Trophoblast cell (in vitro differentiated cells and primary cell): ENCODE measurements at places on chromosomes 7 and 10.

DNA sequence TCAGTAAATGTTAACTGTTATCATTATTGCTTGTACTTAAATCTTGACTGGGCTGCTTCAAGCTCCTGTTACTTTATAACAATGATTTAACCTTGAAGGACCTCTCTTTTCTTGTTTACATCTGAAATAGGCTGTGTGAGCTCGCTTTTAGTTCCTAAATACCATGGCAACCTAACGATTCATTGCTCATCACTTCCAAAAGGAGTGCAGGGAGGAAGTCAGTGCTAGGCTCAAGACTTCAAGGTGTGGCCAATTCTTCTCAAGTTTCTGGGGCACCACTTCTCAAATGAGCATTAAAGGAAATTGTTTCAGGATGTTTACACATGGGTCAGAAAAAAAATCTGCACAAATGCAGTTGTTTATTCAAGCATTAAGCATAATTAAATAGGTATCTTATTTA lies 284.2 kb downstream of the MTERF1 start:
- no peak overlapping the region for H3K4me3 ChIP-seq
- no peak for DNase-seq
- no peaks in the 10 kb centered on the region for H3K36me3 ChIP-seq
- H3K27me3 ChIP-seq, result no peaks in the 10 kb centered on the region
- no peak overlapping the region for H3K27ac ChIP-seq

DNA sequence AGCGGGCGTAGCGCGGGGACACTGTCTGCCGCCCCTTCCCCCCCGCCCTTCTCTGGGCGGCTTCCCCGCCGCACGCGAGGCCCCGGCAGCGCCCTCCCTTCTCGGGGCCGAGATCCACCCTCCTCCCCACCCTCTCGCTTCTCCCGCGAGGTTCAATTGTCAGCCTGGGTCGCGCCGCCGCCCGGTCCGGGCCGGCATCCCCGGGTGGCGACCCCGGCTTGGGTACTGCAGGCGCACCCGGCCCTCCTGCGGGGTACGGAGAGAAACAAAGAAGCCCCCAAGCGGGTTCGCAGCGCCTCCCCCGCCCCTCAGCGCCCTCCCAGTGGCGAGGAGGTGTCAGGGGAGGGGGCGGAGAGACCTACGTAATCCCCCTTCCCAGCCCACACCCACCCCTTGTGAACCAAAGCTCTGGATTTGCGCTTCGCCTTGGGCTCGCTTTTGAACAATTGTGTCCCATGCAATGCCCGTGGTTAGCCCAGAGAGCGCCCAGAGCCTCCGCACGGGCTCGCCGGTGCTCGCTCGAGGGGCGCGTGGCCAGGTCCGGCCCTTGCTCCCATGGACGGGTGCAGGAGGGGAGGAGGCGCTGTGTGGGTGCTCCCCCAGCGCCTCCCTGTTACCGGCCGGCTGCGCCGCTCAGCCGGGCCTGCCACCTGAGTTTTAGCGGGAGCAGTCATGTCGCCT lies 634 bp downstream of the HECW1 start:
- peaks cover 32% of the 10 kb centered on the region for H3K27me3 ChIP-seq
- no peaks in the 10 kb centered on the region for H3K36me3 ChIP-seq
- peaks cover 14% of the 10 kb centered on the region for H3K4me1 ChIP-seq
- H3K27ac ChIP-seq, result no peak overlapping the region

GRCh38 chr10:26384600-26384999 lies 53.5 kb upstream of the APBB1IP start:
- no peak for DNase-seq
- H3K27me3 ChIP-seq, result no peaks in the 10 kb centered on the region
- peaks cover 5% of the 10 kb centered on the region for H3K36me3 ChIP-seq
- no peak overlapping the region for H3K4me3 ChIP-seq
- H3K27ac ChIP-seq, result no peak overlapping the region

- H3K4me3 ChIP-seq, result no peak overlapping the region
- peaks cover 96% of the 10 kb centered on the region for H3K27me3 ChIP-seq
- no peak for DNase-seq
- H3K27ac ChIP-seq, result no peak overlapping the region
- no peaks in the 10 kb centered on the region for H3K36me3 ChIP-seq
Measured at GRCh38 chr7:27143950-27144780, 684 bp upstream of the HOXA5 start.

DNA sequence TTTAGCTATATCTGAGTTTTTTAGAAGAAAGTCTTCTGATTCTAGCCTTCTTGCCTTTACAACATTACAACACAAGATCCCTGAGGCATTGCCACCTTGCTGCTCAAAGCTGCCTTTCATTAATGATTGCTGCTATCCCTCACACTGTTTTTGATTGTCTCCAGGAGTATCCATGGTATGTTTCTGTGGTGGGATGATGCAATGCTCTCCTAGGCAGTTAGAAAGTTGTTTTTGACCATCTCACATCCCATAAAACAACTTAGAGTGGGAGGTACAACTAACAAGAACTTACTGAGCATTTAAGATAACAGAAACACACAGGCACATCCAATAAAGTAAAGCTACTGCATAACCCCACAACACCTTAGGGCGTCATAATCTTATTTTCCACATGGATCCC lies 1156.0 kb upstream of the LRRTM3 start:
- no peaks in the 10 kb centered on the region for H3K27me3 ChIP-seq
- DNase-seq, result no peak
- H3K36me3 ChIP-seq, result no peaks in the 10 kb centered on the region
- no peaks in the 10 kb centered on the region for H3K4me1 ChIP-seq

DNA sequence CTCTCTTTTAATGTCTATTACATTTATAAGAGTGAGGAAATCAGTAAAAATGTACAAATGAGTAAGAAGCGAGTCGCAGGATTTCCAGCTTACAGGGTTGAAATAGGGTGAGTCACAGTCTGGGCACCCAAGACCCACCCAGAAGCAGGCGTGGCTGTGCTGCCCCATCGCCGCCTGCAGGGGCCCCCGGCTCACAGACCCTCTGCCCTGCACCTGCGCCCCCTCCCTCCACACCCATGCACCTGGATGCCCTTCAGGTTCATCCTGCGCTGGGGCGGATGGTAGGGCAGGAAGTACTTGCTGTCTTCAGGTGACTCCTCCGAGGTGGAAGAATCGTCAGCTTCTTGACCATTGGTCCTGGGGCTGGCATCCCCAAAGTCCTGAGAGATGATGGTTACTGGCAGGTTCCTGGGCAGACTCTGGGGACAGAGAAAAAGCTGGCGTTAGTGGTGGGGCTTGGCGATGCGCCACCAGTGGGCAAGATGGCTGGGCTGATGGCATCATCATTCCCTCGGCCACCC lies 90.2 kb upstream of the GNA12 start:
- H3K27ac ChIP-seq, result no peak overlapping the region
- H3K27me3 ChIP-seq, result no peaks in the 10 kb centered on the region
- H3K4me3 ChIP-seq, result no peak overlapping the region
- peak; percentile 67 for DNase-seq
- no peaks in the 10 kb centered on the region for H3K4me1 ChIP-seq

- H3K4me1 ChIP-seq, result no peaks in the 10 kb centered on the region
- DNase-seq, result no peak
- H3K27me3 ChIP-seq, result no peaks in the 10 kb centered on the region
Measured at GRCh38 chr7:122429926-122430325, 125.4 kb upstream of the FEZF1 start.

- no peak overlapping the region for H3K4me3 ChIP-seq
- H3K36me3 ChIP-seq, result no peaks in the 10 kb centered on the region
- DNase-seq, result no peak
- H3K4me1 ChIP-seq, result peaks cover 7% of the 10 kb centered on the region
- no peak overlapping the region for H3K27ac ChIP-seq
Measured at GRCh38 chr7:33789871-33790630, 115.3 kb upstream of the BMPER start.

DNA sequence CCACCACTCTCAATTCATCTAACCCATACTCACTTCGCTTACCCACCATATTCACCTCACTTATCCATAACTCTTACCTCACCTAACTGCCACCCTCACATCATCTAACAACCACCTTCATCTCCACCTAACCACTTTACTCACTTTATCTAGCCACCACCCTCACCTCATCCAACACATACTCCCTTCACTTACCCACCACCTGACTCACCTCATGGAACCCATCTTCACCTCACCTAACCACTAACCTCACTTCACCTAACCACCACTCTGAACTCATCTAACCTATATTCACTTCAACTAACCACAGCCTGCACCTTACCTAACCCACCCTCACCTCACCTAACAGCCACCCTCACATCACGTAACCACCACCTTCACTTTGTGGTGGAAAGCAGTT lies 84.2 kb downstream of the VIPR2 start:
- H3K27ac ChIP-seq, result no peak overlapping the region
- no peaks in the 10 kb centered on the region for H3K36me3 ChIP-seq
- peaks cover 4% of the 10 kb centered on the region for H3K4me1 ChIP-seq
- no peak for DNase-seq
- no peak overlapping the region for H3K4me3 ChIP-seq

DNA sequence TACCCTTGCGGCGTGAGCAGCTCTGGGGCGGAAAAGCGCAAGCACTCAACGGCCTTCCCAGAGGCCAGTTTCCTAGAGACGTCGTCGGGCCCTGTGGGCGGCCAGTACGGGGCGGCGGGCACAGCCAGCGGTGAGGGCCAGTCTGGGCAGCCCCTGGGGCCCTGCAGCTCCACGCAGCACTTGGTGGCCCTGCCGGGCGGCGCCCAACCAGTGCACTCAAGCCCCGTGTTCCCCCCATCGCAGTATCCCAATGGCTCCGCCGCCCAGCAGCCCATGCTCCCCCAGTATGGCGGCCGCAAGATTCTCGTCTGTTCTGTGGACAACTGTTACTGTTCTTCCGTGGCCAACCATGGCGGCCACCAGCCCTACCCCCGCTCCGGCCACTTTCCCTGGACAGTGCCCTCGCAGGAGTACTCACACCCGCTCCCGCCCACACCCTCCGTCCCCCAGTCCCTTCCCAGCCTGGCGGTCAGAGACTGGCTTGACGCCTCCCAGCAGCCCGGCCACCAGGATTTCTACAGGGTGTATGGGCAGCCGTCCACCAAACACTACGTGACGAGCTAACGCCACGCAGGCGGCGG lies 12.6 kb downstream of the TRIM8 start:
- no peak overlapping the region for H3K27ac ChIP-seq
- peaks cover 49% of the 10 kb centered on the region for H3K36me3 ChIP-seq
- no peaks in the 10 kb centered on the region for H3K27me3 ChIP-seq
- no peak for DNase-seq
- H3K4me1 ChIP-seq, result no peaks in the 10 kb centered on the region
- H3K4me3 ChIP-seq, result no peak overlapping the region

GRCh38 chr7:77788327-77788902 lies 9.8 kb downstream of the TMEM60 start:
- no peak overlapping the region for H3K4me3 ChIP-seq
- H3K27me3 ChIP-seq, result no peaks in the 10 kb centered on the region
- no peak for DNase-seq
- H3K27ac ChIP-seq, result no peak overlapping the region
- no peaks in the 10 kb centered on the region for H3K4me1 ChIP-seq
- peaks cover 2% of the 10 kb centered on the region for H3K36me3 ChIP-seq

- no peaks in the 10 kb centered on the region for H3K4me1 ChIP-seq
- H3K27ac ChIP-seq, result no peak overlapping the region
- no peaks in the 10 kb centered on the region for H3K36me3 ChIP-seq
- no peak for DNase-seq
- H3K4me3 ChIP-seq, result no peak overlapping the region
Measured at GRCh38 chr7:90461219-90461618, 8.2 kb upstream of the PTTG1IP2 start.

DNA sequence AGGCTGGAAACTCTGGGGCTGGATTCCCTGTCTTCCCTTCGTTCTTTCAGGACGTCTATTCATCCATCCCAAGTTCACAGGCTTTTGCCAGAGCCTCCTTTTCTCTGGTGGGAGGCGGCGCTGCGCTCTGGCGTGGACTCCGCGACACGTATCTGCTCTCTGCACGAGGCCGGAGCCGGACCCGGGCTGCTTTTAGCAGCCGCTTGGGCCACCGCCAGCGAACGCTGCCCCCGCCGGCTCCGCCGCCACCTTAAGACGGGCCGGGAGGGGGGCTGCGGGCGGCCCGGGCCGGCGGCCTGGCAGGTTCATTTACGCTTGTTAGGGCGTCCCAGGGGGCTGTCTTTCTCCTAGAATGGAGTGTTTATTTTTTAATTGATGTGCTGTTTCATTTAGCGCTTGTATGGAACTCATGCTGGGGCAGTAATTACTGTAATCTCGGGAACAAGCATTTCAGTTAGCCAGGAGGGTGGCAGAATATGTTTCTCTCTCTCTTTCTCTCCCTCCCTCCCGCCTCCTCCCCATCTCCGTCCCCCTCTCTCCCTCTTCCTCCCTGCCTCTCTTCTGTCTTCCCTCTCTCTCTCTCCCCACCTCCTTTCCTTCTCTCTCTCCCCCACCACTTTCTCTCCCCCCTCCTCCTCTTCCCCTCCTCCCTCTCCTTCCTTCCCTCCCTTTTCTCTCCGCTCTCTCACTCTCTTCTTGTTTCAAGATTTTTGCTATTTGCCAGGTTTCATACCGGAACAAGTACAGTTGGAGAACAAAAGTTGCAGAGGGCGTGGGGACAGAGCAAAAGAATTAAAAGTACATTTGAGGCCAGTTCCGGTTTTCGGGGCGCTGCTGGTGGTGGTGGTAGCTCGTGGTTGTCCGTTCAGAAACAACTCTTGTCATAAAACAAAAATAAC lies 1.3 kb upstream of the FZD8 start:
- peaks cover 4% of the 10 kb centered on the region for H3K36me3 ChIP-seq
- peak overlapping the region; percentile 42 for H3K4me3 ChIP-seq
- DNase-seq, result peak; percentile 54

DNA sequence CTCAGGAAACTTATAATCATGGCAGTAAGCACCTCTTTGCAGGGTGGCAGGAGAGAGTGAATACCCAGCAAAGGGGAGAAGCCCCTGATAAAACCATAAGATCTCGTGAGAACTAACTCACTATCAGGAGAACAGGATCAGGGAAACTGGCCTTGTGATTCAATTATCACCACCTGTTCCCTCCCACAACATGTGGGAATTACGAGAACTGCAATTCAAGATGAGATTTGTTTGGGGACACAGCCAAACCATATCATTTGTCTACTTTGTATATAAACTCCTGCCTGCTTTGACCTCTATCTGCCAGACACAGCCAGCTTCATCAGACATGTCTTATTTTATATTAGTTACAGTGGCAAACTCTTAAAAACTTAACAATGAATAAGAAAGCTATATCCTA lies 50.4 kb downstream of the ARMC3 start:
- no peak for DNase-seq
- no peak overlapping the region for H3K4me3 ChIP-seq
- no peaks in the 10 kb centered on the region for H3K27me3 ChIP-seq
- no peaks in the 10 kb centered on the region for H3K4me1 ChIP-seq
- no peak overlapping the region for H3K27ac ChIP-seq
- no peaks in the 10 kb centered on the region for H3K36me3 ChIP-seq

GRCh38 chr7:150660939-150661613 lies 24.4 kb upstream of the GIMAP2 start:
- H3K4me1 ChIP-seq, result no peaks in the 10 kb centered on the region
- DNase-seq, result no peak
- no peaks in the 10 kb centered on the region for H3K27me3 ChIP-seq
- no peak overlapping the region for H3K4me3 ChIP-seq
